ENCODE measurements at places on chromosomes 5 and 9.

DNA sequence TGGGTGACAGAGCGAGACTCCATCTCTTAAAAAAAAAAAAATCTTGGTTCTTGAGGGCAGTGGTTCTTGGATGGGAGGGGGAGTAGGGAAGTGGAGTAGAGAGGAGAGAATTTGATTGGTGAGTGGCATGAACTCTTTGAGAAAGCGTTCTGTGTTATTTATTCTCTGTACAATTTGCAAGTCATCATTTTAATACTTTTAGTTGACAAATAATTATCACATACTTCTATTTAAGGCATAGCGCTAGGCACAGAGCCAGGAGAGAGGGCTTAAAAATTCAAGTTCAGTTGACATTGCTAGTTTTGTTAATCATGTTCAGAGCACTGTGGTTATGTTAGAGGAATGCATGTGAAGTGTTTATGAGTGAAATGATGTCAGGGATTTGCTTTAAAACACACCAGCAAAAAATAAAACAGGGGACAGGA is 24.6 kb downstream of the HSDL2 start:
- DNase-seq = peak; percentile 45

DNA sequence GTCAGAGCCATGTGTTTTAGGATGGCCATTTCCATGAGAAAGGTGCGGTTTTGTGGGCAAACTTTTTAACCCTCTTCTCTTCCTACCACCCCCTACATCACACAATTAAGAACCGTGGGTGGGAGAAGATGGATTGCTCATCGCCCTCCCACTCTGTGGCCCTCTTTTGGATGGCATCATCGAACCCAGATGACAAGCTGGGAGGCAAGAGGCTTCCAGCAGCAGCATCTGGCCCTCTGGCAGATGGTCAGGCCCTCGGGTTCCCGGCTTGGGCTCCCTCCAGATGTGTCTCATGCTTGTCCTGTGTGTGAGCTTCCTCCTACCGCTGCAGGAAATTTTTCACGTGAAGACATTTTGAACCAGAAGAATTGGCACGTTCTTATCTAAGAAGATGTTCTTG is 199.9 kb downstream of the EBF1 start:
- DNase-seq = no peak

DNA sequence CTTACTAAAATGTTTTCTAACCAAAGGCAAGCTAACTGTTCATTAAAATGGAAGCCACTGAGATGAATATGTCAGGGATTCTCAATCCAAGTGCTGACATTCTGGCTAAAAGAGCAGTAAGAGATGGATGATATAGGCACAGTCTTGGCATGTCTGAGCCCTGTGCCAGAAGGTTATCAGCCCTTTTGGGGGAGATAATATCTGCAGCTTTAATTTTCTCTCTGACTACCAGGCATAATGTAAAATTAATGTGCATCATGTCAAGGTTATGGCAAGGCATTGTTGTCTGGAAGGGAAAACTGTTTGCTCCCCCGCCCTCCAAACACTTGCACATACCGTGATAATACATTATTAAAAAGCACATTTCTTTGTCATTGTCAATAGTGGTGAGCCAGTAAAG is 609.8 kb downstream of the ZNF608 start:
- no peak for DNase-seq

- DNase-seq = no peak
Measured at GRCh38 chr9:79693750-79694149, 122.0 kb downstream of the TLE4 start.

DNA sequence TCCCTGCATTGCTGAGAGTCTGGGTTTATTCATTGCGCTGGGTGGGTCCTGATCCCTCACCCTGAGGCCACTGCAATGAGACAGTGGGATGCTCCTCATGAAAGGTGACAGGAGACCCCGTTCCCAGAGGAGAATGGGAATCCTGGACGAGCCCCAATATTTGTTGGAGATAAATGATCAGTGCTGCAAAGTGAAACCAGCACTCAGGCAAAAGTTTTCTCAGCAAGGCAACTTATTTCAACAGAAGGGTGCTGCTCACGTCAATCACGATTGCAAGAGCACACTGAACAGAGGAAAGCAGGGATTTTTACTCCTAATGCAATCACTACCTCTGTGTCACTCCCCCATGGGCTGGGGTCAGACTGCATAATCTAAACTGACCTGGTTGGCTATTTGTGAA is 110.2 kb upstream of the MAMDC2 start:
- DNase-seq = no peak

- peak; percentile 90 for DNase-seq
Measured at GRCh38 chr5:169861934-169862333, 118.4 kb downstream of the INSYN2B start.

DNA sequence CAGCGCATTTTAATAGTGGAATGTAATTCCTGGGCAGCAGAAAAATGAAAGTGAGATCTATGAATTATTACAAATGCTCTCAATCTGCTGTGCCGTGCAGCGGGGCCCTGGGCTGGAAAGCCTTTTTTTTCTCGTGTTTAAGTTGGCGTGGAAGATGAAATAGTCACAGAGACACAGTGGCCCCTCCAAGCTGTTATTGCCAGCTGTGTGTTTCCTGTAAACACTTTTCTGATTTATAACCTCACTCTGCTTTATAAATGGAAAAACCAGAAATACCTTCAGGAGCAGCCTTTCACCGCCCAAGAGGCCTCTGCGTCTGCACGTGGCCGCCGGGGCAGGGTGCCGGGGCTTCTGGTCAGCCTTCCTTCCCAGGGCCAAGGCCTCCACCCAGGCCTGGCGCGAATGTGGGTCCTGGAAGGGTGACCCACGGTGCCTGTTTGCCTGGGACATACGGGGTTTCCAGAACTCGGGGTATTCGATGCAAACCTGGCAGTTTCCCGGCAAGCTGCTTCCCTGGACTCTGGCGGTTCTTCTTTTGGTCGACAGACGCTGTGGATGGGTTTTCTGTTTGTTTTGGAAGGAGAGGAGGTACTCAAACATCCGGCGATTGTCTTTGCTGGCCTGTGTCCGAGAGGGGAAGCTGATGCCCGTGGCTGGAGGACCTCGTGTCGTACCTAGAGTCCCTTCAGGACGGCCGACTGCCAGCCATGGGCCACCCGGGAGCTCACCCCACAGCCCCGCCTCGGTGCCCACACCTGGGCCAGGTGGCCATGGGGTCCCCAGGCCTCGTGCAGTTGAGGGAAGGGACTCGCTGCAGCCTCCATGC is 256.7 kb downstream of the PARP8 start:
- DNase-seq = no peak

DNA sequence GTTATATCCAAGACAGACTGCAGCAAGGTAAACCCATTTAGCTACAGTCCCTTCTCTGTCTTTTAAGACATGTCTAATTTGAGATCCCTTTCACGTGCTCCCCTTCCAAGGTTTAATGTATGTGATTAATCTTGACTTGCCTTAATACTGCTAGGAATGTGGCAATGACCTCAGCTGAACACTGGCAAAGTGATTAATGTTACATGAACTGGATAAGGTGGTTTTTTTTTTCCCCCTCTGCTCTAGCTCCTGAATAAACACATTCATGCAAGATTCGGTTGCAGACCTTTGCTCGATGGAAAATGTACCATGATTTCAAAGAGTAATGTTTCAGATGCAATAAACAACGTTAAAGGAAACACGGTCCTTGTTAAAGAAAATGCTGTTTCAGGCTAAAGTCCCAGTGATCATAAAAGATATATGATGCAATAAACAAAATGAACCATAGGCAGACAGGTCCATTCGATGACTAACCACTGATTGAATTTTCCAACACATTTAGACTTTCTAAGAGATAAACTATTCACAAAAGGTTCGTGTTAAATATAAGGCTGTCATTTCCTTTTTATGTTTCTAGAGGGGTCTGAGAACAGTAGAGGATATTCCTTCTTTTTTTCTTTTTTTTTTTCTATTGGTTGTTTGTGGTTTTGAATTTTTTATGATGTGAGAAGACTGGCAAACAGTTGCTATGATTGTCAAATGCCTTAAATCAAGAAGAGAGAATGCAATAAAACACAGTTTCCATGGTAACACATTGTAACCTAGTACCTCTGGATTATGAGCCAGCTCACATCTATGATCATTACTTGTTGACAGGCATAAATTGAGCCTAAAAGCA is 44.7 kb upstream of the ZNF608 start:
- DNase-seq = peak; percentile 79

DNA sequence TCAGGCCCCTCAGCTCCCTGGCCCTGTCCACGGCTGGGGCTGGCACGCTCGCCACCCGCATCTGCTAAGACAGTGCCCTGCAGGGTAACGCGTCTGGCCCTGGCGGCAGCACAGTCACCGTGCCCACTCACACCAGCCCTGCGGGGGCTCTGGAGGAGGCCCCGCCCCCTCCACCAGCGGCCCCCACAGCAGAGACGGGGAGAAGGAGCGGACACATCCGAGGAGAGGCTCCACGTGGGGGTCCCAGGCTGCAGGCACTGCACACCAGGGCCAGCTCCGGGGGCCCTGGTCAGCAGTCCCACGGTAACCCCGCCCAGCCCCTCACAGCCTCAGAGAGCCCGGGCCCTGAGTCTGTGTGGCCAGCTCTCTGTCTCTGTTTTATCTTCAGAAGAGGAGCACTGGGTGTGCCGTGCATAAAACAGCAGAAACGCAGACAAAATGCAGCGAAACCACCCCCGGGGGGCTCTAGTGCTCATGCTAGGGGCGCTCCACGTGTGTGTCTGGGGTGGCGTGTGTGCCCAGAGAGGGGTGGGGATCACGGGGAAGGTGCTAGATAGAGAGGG is 47.5 kb upstream of the NRARP start:
- DNase-seq = no peak

DNA sequence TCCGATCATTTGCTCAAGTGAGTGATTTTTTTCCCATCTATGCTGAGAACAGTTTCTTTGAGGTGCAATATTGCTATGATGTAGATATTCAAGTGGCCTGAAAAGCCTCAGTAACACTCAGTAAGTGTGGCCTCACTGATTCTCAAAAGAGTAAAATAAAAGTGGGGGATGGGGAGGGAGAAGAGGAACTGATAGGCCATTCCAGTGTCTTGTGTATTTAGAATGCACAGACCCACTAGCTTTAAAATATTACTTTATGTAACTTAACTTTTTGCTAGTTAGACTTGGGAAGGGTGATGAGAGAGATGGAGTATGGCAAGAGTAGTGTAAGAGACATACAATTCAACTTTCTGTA is 79.5 kb upstream of the ZNF608 start:
- no peak for DNase-seq

DNA sequence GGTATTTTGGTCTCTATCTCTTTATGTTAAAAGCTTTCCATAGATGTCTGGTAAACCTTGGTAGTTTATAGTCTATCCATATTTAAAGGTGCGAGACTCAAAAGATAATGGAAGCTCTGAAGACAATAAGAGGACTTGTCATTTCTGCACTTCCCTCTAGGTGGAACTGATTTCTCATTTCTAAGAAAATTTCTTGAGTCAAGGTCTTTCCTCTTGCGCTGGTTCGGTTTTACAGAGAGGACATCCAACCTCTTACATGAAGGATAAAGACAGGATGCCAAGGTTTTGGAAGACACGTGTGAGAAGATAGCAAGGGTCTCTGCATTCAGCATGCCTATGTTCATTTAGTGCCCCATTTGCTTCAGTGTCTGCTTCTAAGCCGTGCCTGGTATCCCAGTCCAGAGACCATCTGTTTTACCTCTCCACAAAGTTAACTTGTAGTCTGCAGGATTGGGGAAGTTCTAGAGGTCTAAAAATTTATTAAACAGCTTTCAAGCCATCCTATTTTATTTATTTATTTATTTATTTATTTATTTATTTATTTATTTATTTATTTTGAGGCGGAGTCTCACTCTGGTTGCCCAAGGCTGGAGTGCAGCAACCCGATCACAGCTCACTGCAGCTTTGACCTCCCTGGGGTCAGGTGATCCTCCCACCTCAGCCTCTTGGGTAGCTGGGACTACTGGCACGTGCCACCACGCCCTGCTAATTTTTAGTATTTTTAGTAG is 41.6 kb downstream of the KIAA1191 start:
- DNase-seq = peak; percentile 25

DNA sequence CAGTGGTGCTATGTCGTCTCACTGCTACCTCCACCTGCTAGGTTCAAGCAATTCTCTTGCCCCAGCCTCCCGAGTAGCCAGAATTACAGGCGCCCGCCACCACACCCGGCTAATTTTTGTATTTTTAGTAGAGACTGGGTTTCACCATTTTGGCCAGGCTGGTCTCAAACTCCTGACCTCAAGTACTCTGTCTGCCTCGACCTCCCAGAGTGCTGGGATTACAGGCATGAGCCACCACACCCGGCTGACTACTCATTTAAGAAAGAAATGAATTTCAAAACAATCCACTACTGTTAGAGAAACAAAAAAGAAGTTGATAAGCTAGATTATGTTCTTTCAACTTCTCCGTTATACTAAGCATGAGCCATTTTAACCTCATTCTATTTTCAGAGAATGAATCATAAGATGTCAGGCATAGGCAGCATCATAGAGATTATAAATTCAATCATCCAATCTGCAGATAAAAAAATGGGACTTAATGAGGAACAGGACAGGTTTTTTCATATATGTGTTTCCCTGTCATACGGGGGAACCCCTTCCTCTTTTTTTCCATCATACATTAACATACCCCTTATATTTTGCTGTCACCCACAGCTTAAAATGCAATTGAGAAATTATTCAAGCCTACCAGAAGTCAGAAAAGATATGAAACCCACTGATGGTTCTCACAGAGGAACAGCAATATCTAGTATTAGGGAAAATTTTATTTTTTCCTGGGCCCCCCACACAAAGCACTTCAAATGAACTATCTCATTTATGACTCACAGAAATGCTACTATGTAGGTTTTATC is 26.5 kb upstream of the ADRB2 start:
- peak; percentile 37 for DNase-seq

DNA sequence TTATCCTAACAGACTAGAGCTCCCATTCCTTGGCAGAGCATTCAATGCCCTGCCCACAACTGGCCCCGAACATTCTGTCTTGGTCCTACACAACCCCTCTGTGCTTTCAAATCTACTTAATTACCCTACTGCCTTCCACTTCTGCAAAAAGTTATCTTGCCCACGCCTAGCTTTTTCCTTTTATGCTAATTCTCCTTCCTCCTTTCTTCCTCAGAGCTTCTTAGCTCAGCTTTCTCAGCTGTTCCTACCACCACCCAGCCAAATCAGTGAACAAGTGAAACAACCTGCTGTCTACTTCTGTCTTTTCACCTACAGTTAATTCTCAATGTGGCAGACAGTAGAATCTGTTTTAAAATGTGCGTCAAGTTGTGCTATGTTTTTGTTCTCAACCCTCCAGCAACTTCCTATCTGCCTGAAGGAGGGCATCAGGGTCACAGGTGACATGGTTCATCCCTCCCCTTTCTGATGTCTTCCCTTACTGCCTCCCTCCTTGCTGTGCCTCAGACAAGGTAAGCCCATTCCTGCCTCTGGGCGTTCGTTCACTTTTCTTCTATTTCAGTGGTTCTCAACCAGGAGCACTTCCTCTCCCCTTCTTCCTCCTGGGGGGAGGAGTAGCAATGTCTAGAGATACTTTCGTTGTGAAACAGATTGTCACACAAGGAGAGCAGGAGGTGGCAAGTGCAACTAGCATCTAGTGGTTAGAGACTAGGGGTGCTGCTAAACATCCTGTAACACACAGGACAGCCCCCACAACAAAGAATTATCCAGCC is 1.3 kb upstream of the REEP5 start:
- no peak for DNase-seq

DNA sequence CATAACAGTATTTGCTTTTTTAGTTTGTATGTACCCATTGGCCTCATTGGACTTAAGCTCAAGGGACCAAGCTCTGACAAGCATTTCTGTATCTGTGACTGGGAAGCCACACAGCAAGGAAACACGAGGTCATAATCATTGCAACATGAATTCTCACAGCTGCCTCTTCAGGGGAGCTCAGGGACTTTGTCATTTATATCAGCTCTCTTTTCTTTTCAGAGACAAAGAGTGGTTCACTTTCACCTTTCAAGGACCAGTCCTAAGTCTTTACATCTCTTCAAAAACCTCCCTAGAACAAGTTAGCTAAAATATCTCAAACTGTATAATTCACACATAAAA is 58.6 kb downstream of the ADAMTS12 start:
- no peak for DNase-seq

Data from amniotic epithelial cell (primary cell).